ENCODE measurements at places on chromosomes 5 and 9. TPM values are rescaled to one million over a fixed set of nuclear protein-coding genes. Genes with fewer than 3 reads are reported as not detected.

ITGA2 gene
- total RNA-seq: 2.4 TPM

CDH9 gene
- total RNA-seq: not detected

GHR gene
- 145 TPM for total RNA-seq

RABEPK gene
- 19.8 TPM for total RNA-seq

FAM151B gene
- total RNA-seq: 4.0 TPM

SLC6A19 gene
- 0.32 TPM for total RNA-seq

PCDHB2 gene
- total RNA-seq: 3.4 TPM

PCDHB1 gene
- total RNA-seq: not detected

PCDHGA10 gene
- total RNA-seq: 4.2 TPM

SLC36A3 gene
- total RNA-seq: not detected

TMEM171 gene
- total RNA-seq: not detected

FGD3 gene
- 9.8 TPM for total RNA-seq

FAM221B gene
- total RNA-seq: not detected

FBXW11 gene
- 43.9 TPM for total RNA-seq

GABBR2 gene
- not detected for total RNA-seq

STXBP1 gene
- total RNA-seq: 77.0 TPM

IL7R gene
- 5.2 TPM for total RNA-seq

FOXI1 gene
- not detected for total RNA-seq

POLE3 gene
- total RNA-seq: 26.4 TPM

BTNL3 gene
- total RNA-seq: 0.29 TPM

GDA gene
- 0.32 TPM for total RNA-seq

BARHL1 gene
- not detected for total RNA-seq

LNPEP gene
- total RNA-seq: 132 TPM

LCN1 gene
- 2.3 TPM for total RNA-seq

SLC25A48 gene
- total RNA-seq: not detected

SPATA31A3 gene
- total RNA-seq: not detected

CTSV gene
- total RNA-seq: 0.22 TPM

BTNL8 gene
- total RNA-seq: 0.96 TPM

CLIC3 gene
- 1.6 TPM for total RNA-seq

CARTPT gene
- not detected for total RNA-seq

UBE2QL1 gene
- 0.61 TPM for total RNA-seq

ANKRD18B gene
- total RNA-seq: not detected

LRRC19 gene
- total RNA-seq: not detected

DPM2 gene
- 20.9 TPM for total RNA-seq

SNCAIP gene
- 3.6 TPM for total RNA-seq

SHLD3 gene
- total RNA-seq: 3.4 TPM

CENPK gene
- total RNA-seq: 0.80 TPM

AGPAT2 gene
- 547 TPM for total RNA-seq

ADAMTSL2 gene
- total RNA-seq: 2.5 TPM

PLCXD3 gene
- 2.4 TPM for total RNA-seq

CMYA5 gene
- total RNA-seq: 2.6 TPM

COMMD10 gene
- 33.2 TPM for total RNA-seq
